CD4-positive, alpha-beta T cell treated with Interleukin-4 for 4 hours (primary cell): ENCODE measurements at places on chromosomes 1 and 21.

DNA sequence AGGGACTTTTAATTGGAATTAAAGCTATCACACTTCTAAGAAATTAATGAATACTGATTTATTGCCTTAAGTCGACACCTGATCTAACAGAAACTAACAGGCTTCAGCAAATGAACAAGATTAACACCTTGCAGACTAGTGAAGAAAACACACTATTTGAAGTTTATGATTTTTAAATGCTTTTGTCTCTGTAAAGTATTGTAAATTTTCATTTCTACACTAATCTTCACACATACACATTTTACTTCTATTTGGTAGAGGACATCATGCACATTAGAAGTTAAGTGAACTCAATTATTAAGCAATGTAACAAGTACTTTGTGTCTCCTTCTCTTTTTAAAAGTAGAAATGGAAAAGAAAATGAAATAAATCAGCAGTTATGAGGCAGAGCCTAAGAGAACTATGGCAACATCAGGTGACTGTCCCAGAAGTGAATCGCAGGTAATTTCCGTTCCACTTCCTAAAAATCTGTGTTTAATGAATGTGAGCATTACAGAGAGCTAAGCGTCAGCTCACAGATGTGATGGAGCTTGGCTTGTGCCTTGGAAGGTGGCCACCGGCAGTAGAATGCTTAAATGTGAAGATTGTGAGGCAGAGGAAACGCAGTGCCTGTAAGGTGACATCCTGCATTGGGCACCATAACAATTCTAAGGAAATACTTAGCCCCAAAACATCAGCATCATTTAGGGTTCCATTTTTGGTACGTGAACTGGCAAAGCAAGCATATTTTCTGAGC lies 1.2 kb downstream of the PRMT2 start:
- DNase-seq: peak; percentile 61

GRCh38 chr1:155466617-155466972 lies 96.0 kb downstream of the ASH1L start:
- peak; percentile 46 for DNase-seq

GRCh38 chr1:25541889-25542658 lies 1.3 kb upstream of the LDLRAP1 start:
- no peak for DNase-seq

DNA sequence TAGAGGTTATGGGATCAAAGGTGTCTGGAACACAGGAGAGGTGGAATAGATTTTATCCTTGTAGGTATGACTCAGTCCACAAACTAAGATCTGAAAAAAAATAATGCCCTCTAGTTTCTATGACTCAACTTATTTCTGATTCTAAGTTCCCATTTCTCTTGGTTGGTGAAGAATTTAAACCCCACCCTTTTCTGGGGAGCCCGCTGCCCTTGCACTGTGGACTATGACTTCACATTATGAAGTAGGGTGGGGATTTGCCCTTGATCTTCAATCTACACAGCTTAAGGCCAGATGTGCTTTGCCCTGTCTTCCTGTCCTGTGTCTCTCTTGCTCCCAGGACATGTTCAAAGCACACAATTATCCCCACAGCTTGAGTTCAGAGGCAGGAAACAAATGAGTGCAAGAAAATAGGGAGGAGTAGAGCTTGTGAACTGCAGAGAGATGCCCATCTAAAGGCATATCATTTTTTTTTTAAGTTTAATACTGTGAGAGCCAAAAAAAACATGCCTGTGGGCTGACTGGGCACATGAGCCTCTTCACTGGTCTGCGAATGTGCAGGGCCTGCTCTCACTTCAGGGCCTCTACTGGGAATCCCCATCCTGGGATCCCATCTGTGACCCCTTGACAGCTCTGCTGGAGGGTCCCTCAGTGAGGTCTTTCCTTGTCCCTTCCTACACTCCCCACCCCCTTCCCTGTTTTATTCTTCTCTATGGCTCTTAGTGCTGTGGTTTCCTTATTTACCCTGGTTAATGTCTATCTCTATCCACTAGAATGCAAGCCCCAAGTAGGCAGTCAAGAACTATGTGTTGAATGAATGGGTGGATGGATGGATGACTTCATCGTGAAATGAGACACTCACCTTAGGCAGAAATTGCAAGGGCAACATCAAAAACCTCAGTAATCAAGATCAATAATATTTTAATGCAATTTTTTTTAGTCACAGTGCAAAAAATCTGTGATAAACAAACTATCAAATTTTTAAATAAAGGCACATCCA lies 61.5 kb downstream of the CD58 start:
- DNase-seq: peak; percentile 76

DNA sequence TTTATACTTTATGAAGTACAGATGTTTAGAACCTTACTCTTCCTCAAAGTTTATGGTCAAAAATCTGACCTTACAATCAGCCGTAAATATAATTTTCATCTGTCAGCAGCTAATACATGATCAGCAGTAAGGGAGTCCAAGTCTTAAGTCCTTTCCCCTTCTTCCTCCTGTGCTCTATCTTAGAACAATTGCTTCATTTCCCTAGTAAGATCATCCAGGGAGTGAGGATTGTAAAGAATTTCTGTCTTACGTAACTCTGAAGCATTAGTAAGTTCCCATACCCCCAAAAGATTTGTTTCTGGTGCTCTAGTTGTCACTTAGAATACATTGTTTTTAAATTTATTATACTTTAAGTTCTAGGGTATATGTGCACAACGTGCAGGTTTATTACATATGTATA lies 2.1 kb downstream of the SETDB1 start:
- no peak for DNase-seq

- no peak for DNase-seq
Observed at GRCh38 chr1:201461645-201462441, 7.1 kb downstream of the PHLDA3 start.

DNA sequence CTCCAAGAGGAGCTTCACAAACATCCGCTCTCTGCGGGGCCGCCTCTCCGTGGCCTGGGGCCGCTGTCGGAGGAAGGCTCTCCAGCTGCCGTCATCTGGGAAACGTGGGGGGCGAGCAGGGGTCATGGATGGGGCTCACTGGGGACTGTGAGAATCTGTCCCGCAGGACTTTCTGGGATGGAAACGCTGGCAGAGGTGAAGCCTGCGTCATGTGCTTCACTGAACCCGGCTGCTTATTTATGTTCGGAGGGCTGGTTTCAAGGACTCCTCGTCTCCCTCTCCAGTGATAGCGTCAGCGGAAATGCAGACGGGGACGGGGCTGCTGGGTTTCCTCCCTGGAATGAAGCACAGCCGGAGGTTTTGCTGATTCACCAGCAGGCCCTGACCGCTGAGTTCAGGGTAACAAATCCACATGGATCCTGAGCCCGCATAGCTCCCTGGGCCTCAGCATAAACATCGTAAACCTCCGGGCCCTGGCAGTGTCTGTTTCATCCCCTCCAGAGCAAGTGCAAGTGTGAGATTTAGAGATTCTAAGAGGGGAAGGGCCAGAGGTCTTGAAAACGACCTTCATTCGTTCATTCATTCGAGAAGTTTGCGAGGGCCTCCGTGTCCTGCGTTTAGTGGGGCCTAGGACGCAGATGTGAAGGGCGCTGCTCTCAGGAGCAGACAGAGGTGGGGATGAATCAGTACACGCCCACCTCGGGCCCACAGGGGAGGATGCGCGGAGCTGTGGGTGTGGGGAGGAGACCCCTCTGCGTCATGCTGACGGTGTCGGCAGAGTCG lies 7.0 kb upstream of the POFUT2 start:
- DNase-seq: no peak

- DNase-seq: no peak
Observed at GRCh38 chr1:200904772-200905171, 10.1 kb downstream of the INAVA start.

- DNase-seq: peak; percentile 51
Observed at GRCh38 chr21:42439284-42440186, 35.8 kb downstream of the UBASH3A start.

DNA sequence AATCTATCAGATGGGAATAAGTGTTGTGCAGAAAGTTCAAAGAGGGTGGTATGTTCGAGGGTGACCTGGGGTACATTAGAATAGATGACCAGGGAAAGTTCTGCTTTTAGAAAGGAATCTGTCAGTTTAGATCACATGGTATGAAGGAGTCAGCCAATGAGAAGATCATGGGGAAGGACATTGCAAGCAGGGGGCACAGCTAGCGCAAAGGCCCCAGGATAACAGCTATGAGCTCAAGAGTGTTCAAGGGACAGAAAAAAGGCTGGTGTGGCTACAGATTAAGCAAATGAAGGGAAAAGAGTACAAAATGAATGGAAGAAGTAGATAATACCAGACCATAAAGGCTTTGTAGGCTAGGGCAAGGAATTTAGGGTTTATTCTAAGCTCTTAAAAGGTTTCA lies 8.6 kb downstream of the LEPR start:
- DNase-seq: no peak

DNA sequence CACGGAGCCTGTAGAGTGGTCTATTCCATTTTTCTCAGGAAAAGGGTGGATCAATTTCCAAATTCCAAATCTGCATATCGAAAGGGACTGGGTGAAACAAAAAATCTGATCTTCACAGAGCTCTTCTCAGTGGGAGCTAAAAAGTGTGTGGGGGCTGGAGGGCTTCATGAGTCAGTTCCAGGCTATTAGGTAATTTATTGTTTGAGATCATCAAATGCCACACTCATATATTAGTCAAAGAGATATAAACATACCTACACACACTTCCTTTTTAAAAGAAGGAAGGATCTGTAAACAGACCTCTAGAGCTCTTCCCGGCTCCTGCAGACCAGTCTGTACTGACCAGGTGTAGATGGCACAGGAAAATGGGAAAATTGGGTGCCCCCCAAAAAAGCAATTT lies 175.4 kb downstream of the ZBTB18 start:
- DNase-seq: no peak

DNA sequence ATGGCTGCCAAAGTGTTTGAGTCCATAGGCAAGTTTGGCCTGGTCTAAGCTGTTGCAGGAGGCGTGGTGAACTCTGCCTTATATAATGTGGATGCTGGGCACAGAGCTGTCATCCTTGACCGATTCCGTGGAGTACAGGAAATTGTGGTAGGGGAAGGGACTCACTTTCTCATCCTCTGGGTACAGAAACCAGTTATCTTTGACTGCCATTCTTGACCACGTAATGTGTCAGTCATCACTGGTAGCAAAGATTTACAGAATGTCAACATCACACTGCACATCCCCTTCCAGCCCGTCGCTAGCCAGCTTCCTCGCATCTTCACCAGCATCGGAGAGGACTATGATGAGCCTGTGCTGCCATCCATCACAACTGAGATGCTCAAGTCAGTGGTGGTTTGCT lies 215.8 kb upstream of the JUN start:
- no peak for DNase-seq

DNA sequence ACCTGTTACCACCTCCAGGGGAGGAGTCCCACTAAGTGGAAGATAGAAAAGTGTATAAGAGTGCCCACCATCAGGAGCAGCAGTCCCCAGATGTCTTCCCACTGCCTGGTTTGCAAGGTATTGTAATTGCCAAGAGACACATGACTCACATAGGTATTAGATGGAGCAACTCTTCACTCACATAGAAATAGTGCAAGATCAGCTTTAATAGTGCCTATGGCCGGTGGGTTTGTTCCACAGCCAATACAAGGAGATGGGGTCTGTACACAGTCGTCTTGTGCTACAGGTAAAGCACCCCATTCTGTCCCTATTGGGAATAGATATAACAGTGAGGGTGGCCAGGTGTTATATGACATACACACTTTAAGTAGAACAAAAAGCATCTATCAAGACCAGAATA lies 18.6 kb upstream of the GBP5 start:
- DNase-seq: no peak

- DNase-seq: no peak
Observed at GRCh38 chr1:42321731-42322130, 13.3 kb downstream of the FOXJ3 start.

GRCh38 chr1:104765085-104765484 lies 1015.4 kb downstream of the AMY1C start:
- DNase-seq: no peak

DNA sequence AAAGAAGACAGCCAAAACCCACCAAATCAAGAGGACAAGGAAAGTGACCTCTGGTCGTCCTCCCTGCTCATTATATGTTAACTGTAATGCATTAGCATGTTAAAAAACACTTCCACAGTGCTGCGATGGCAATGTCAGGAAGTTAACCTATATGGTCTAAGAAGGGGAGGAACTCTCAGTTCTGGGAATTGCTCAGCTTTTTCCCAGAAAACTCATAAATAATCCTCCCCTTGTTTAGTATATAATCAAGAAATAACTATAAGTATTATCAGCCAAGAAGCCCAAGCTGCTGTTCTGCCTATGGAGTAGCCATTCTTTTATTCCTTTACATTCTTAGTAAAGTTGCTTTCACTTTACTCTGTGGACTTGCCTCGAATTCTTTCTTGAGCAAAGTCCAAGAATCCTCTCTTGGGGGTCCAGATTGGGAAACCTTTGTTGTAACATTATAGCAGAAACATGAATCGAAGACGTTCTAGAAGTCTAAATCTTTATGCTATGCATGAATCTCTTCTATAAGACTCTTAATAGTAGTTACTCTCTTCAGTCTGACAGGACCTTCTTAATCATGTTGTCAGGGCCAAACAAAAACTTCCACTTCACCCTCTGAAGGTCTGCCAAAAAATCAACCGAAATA lies 110.0 kb upstream of the VANGL1 start:
- DNase-seq: no peak

- DNase-seq: no peak
Observed at GRCh38 chr1:191969290-191969689, 189.0 kb upstream of the RGS18 start.
